ENCODE measurements at places on chromosomes 4 and X.

DNA sequence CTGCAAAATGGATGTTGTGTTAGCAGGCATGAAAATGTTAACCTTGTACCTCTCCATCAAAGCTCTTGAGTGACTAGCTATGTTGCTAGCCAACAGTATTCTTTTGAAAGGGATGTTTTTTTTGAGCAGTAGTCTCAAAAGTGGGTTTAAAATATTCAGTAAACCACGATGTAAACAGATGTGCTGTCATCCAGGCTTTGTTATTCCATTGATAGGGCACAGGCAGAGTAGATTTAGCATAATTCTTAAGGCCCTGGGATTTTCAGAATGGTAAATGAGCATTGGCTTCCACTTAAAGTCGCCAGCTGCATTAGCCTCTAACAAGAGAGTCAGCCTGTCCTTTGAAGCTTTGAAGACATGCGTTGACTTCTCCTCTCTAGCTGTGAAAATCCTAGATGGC lies 18.4 kb downstream of the FGF2 start:
- no peak for DNase-seq

DNA sequence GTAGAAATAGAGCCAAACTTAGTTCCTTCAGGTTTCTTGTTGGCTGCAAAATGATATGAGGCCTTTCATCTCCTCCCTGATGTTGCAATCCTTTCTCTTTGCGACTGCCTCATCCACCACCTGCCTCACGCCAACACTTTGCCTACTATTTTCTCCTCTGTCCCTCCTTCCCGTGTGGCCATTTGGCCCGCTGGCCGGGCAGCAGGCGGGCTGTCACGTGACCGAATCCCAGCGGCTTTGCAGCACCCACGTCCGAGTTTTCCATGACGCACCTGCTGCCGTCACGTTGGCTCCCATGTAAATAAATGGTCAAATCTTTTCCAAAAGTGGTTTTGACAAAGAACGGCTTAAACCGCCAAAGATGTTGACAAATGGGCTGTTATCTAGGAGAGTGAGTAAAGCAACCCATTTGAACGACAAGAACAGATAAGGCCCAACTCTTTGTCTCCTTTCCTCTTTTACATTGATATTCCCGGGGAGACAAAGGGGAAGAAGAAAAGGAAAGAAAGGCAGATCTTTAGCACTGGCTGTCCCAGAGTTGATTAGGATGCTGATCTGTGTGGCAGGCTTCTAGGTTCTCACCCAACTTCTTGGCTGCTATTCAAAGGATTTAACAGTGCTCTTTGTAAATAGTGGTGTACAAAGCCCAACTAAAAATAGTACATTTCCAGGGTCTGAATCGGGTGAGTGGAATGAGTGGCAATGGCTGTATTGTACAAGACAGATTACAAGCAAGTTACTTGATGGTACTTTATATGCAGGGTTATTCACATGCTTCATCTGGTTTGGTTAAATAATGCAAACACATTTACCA lies 174.2 kb upstream of the JADE1 start:
- no peak for DNase-seq

DNA sequence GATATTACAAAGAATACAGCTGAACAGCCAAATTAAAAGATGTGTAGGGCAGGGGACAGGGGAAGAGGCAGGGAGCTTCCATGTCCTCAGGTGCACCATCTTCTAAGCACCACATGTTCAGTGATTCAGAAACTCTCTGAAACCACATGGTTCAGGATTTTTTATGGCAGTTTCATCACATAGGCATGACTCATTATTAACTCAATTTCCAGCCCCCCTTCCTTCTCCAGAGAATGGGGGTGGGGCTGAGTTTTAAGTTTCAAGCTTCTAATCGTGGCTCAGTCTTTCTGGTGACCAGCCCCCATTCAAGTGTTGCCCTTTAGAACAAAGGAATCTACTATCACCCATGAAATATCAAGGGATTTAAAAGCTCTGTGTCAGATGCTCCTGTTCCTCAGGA lies 317.8 kb upstream of the GALNT7 start:
- no peak for DNase-seq

DNA sequence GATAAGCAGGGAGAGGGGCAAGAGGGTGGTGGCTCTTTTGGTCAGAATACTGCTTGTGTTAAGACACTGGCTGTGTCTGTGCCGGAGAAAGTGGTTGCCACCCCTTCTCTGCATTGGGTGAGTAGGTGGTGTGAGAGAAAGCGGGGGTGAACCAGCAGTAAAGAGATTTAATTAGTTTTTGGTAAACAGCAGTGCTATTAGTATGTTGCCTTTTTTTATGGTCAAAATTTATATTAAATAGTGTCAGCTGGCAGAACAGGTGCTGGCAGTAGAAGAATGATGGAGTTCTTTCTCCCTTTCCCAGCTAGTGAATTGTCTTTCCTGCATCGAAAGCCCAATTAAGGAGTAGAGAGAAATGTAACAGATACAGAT lies 181.6 kb downstream of the LARP7 start:
- DNase-seq, result no peak

GRCh38 chrX:114970806-114971205 lies 46.6 kb downstream of the IL13RA2 start:
- no peak for DNase-seq

Data from T-helper 17 cell (primary cell).